ENCODE measurements at places on chromosomes 11 and 22.

DNA sequence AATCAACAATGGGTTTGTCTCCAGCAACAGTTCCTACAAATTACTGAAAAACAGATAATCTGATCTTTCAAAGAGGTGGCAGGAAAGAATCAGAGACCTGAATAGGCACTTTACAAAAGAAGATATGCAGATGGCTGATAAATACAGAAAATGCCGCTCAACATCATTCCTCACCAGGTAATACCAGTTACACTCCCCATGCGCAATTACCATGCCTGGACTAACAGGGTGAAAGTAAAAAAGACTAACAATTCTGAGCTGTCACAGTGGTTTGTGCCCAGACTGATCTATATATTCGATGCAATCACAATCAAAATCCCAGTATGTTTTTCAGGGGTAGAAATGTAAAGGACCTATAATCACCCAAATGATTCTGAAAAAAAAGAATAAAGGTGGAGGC, 10.0 kb downstream of the SNX32 start:
- no peak for DNase-seq

DNA sequence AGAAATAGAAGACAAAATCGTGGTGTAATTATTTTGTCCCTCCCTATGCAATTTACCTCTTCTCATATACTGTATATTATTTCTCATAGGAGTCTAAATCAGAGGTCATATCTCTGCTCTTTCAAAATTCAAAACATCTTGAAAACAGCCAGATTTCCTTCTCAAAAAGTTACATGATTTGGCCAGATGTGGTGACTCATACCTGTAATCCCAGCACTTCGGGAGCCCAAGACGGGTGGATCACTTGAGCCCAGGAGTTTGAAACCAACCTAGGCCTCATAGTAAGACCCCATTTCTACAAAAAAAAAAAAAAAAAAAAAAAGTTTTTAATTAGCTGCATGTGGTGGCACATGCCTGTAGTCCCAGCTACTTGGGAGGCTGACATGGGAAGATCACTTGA, 29.0 kb upstream of the DNAJB7 start:
- no peak for DNase-seq

- DNase-seq: no peak
Measured at GRCh38 chr11:34240150-34240494, 117.7 kb downstream of the ABTB2 start.

DNA sequence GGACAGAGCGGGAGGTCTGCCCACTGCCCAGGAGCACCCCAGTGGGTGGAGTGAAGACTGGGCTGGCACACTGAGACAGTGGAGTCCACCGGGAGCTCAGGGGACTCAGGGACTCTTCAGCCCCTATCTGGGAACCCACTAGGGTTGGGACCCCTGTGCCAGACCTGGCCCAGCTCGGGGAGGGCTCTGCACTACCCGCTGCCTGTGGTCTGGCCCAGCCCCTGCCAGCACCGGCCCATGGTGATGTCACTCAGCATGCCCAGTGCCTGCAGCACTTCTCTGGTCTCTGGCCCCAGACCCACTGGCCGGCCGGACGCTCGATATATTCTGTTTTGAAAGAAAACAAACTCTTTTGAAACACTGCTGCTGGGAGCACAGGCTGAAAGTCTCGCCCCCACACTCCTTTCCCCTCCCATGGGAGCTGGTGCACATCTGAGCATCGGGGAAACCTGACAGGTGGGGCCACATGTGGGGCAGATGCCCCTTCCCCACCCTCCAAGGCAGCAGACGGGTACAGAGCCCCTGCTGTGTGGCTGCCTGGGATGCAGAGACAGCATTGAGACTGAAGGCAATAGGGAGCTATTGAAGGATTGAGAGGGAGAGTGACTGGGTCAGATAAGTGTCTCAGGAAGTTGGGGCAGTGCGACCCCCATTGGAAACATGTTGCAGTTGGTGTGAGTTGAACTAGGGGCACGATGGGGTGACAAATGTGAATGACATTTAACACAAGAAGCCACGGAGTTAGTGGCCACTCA, 62.9 kb downstream of the MYEOV start:
- no peak for DNase-seq

GRCh38 chr11:27444801-27445215, 27.8 kb downstream of the LGR4 start:
- no peak for DNase-seq

GRCh38 chr11:72012897-72013721, 14.4 kb downstream of the IL18BP start:
- DNase-seq: no peak

GRCh38 chr11:100632941-100633452, 54.1 kb upstream of the ARHGAP42 start:
- DNase-seq: no peak

- DNase-seq: no peak
Measured at GRCh38 chr11:67311556-67312082, 8.3 kb downstream of the SSH3 start.

All from amniotic stem cell (primary cell).